ENCODE measurements at places on chromosomes 2 and 18.

GRCh38 chr2:62119311-62119974, 76.5 kb upstream of the B3GNT2 start:
- DNase-seq: no peak

DNA sequence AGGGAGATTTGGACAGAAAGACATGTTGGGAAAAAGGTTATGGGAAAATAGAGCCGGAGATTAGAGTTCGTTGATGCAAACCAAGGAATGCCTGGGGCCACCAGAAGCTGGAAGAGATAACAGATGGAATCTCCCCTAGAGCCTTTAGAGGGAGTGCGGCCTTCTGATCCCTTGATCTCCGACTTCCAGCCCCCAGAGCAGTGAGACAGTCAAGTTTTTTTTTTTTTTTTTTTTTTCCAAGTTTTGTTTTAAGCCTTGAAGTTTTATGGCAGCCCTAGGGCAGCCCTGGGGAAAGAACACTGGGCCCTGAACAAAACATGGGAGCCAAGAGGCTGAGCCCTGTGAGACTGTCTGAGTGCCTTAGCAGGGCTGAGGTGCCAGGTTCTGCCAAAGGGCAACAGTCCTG, 6.5 kb downstream of the DGKD start:
- no peak for DNase-seq

- DNase-seq: no peak
These were observed 393.7 kb upstream of the RAB6C start for GRCh38 chr2:129585760-129586159.

GRCh38 chr2:221676566-221677172, 104.6 kb upstream of the EPHA4 start:
- no peak for DNase-seq

Data from GM20000 (cell line).